CD14-positive monocyte (primary cell): ENCODE measurements at places on chromosomes 6 and 20.

GRCh38 chr6:132525866-132526265, 12.2 kb upstream of the TAAR9 start:
- DNase-seq = no peak

GRCh38 chr6:6176586-6177228, 143.8 kb downstream of the F13A1 start:
- DNase-seq = no peak

GRCh38 chr6:21457647-21458046, 135.9 kb upstream of the SOX4 start:
- no peak for DNase-seq

GRCh38 chr6:147870506-147871110, 362.1 kb downstream of the SAMD5 start:
- no peak for DNase-seq

DNA sequence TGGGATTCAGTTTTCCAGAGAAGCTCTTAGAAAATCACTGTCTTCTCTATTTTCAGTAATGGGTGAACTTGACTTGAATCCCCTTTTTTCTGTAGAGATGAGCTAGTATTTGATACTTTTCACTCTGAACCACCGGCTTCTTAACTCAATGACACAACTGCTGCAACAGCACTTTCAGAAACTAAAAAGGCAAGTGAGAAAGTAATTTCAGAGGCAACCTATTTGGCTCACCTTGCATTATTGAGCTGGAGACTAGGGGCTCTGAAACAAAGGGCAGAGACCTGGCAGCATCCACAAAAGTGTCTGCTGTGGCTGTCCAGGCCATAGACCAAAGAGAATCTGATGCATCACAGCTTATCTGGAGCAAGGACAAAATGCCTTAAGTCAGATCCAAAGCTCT, 289.8 kb upstream of the IRAK1BP1 start:
- DNase-seq = no peak

GRCh38 chr6:111845441-111845871, 27.8 kb downstream of the FYN start:
- DNase-seq = peak; percentile 41

DNA sequence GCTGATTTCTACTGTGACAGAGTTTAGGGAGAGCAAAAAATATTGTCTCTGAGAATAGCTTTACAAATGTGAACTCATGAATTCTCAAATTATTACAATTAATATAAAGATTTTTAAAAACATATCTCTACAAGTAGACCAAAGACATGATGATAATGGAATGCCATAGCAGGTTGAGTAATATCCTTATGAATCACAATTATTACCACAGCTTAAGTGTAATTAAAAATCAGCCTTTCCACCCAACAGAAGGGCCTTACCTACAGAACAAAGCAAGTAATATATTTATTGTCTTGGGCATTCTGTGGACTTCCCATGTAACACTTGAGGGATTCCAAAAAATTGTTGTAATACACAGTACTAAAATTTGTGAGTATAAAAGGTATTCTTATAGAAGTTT, 1099.6 kb upstream of the GJE1 start:
- no peak for DNase-seq

DNA sequence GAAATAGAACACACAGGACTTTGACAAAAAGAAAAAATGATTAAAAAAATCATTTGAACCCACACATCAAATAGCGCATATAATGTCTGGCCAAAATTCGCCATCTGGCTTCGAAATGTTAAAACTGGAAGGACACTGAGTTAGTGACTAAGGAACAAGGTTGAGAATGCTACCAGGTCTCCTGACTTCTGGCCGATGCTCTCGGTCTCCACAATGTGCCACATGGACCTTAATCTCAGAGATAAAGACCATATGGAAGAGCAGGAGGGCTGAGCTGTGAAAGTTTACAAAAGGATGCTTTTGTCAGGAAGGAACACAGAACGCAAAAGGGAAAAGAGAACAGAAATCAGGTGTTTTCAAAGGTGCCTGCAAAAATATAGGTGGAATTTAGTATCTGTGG, 54.7 kb downstream of the FAXC start:
- DNase-seq = no peak

DNA sequence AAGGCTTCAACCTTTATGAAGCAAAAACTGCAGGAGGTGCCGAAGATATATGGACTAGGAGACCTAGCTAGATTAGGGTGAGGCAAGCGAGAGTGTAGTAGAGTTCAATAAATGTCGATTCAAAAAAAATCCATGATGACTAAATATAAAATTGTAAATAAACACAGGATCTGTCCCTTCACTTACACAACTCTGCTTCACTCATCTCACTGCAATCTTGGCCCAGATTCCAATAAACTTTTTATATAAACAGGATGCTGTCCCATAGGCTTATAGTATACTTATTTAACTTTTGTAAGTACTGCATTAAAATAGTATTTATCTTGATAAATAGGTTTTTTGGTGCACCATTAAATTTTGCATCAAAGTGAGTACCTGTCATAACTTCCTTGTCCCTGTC, 648.4 kb upstream of the NRSN1 start:
- DNase-seq = no peak

DNA sequence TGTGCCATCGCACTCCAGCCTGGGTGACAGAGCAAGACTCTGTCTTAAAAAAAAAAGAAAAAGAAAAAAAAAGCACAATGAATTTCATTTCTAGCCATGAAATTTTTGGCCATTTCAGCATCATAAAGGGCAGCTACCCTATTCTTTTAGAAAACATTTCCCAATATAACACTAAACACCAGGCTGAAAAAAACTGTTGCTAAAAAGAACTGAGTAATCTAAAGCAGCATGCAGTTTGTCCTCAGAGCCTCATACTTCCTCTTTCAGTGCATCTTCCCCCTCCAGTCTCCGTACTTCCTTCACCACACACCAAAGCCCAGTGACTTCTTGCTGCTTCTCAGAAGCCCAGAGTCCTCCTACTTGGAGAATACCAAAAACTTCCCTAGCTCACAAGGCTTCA, 5.6 kb upstream of the IFNGR1 start:
- peak; percentile 90 for DNase-seq

GRCh38 chr6:13452346-13453117, 34.9 kb downstream of the GFOD1 start:
- DNase-seq = no peak

- no peak for DNase-seq
These were observed 593.0 kb downstream of the GRIK2 start for GRCh38 chr6:101986476-101986875.

DNA sequence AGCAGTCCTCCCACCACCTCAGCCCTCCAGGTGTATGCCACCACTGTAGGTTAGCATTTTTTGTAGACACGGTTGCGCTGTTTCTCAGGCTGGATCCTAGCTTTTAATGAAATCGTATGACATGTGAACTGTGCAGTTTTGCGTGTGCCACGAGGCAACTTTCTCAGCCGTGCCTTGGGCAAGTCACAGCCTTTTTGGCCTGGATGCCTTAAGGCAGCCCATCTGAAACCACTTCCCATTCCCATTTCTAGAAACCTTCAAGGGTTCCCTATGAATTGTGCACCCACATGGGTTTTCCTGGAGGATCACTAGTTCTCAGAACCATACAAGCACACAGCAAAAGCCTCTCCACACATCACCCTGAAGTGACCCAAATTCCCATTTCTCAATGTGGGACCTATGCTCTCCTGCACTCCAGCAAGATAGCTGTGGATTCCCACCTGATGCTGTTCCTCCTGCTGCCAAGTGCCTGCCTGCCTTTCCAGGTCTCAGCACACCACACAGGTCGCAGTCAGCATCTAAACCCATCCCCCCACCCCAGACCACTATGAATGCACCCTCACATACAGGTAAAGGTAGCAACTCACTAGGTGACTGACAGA, 28.9 kb downstream of the SNX5 start:
- DNase-seq = no peak

DNA sequence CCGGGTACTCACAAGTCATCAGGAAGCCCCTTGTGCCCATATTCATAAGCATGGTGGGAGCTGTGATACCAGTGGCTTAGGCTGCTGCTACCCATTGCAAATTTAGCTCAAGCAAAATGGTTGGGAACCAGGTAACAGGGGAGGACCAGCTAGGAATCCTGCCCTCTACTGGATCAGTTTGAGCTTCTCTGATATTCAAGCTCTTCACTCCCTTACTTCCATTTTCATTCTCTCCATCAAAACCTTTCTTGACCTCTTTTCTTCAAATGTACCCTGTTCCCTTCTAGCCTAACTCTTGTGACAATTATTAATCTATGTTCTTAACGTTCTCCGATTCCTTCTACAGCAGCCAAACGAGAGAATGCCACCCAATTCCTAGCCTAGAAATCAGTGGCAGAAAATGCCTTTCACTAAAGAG, 9.7 kb downstream of the NOL7 start:
- DNase-seq = peak; percentile 19

DNA sequence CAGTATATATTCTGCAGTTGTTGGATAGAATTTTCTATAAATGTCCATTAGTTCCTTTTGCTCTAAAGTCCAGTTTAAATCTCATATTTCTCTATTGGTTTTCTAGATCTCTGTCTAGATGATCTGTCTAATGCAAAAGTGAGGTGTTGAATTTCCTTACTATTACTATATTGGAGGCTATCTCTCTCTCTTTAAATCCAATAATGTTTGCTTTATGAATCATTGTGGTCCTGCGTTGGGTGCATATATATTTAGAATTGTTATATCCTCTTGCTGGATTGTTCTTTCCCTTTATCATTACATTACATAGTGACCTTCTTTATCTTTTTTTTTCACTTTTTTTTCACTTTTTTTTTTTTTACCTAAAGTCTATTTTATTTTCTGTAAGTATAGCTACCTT, 208.5 kb upstream of the ASCC3 start:
- no peak for DNase-seq

DNA sequence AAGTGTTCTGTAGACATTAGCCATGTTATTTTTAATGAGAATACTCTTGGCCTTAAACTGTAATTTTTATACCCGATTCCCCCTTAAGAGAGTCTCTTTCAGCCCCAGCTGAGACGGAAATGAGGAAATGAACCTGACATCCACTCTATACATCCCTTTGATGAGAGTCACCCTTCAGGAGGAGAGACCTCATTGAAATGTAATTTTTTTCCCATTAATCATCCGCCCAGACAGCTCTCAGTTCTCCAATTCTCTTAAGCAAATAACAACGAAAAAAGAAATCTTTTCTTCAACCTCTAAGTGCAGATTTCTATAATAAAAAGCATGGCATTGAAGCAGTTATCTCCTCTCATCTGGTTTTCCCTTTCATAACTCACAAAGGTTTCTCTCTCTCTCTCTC, 243.8 kb upstream of the PMEPA1 start:
- no peak for DNase-seq

DNA sequence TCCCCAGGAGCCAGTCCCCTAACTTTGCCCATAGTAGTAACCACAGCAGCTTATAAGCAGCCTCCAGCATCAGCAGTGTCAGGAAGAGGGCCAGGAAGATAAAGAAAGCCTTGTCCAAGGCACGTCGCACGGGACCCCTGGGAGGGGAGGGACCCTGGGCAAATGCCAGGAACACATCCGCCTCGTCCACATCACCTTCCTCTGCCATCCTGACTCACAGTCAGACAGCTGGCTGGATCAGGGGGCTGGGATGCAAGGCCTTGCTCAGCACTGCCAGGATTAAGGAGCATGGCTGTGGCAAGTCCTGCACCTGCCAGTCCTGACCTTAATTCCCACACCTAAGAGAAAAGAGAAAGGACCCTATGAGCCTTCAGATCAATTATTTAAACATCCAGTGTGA, 11.5 kb upstream of the ZBTB22 start:
- DNase-seq = no peak

DNA sequence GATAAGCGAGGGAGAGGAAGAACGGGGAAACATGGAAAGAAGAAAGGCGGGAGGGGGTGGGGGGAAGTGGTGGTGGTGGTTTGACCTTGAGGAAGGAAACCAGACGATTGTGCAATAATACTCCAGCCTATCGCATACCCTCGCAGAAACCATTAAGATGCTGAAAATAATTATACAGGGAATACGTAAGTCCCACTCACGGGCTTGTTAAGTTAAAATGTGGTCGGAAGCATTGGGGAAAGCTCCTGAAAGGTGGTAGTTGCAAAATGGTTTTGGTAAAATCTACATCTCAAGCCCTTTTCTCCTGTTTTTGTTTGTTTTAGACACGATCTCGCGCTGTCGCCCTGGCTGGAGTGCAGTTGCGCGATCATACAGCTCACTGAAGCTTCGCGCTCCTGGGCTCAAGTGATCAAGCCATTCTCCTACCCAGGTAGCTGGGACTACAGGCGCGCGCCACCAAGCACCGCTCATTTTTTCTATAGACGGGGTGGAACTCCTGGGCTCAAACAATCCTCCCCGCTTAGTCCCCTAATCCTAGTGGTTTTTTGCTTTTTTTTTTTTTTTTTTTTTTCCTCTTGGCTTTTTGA, 128.9 kb upstream of the ZNF184 start:
- DNase-seq = no peak

DNA sequence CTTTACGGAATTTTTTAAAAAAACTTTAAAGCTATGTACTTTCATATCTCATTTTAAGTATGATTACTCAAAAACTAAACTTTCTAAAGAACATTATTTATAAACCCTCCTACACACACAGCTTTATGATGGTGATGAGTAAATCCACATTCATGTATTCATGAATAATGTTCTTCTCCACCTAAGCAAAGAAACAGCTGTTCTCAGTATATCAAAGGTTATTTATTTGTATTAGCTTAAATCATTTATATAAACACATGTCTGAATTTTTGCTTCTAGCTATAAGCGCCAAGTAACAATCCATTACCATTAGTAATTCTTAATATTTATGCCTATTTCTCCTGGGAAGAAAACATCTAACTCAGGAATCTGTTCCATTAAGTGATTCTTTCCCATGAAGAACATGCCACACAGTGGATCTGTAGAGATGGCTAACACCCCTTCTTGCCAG, 63.3 kb downstream of the SMLR1 start:
- DNase-seq = no peak

DNA sequence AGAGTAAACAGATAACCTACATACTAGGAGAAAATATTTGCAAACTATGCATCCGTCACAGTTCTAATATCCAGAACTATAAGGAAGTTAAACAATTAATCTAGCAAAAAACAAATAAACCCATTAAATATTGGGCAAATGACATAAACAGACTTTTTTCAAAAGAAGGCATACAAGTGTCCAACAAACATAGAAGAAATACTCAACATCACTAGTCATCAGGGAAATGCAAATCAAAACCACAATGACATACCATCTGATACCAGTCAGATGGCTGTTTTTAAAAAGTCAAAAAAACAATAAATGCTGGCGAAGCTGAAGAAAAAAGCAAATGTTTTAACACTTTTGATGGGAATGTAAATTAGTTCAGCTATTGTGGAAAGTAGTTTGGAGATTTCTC, 1117.7 kb upstream of the MAP3K7 start:
- no peak for DNase-seq

- no peak for DNase-seq
These were observed 23.9 kb upstream of the PXDC1 start for GRCh38 chr6:3775386-3775785.

DNA sequence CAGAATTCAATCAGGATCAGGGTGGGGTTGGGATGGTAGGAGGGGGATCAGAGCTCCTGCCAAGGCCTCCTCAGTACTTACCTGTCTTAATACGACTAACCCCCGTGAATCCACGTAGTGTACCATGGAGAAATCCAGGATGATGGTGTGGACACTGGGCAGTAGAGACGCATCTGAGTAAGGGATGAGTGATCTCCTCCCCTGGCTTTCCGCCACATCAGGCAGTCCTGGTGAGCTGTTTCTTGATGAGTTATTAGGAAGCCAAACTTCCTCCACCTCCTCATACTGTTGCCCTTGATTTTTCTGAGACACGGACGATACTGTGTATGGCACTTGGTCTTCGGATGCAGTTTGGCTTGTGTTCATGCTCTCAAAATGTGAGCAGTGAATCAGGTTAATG, 34.2 kb upstream of the SRPK1 start:
- no peak for DNase-seq
